Mucosa of gallbladder (tissue), 1 donor: ENCODE measurements at places on chromosomes 12 and 14.

- peak; percentile 20 for DNase-seq
Measured at GRCh38 chr12:120761519-120761934, 35.9 kb downstream of the ACADS start.

DNA sequence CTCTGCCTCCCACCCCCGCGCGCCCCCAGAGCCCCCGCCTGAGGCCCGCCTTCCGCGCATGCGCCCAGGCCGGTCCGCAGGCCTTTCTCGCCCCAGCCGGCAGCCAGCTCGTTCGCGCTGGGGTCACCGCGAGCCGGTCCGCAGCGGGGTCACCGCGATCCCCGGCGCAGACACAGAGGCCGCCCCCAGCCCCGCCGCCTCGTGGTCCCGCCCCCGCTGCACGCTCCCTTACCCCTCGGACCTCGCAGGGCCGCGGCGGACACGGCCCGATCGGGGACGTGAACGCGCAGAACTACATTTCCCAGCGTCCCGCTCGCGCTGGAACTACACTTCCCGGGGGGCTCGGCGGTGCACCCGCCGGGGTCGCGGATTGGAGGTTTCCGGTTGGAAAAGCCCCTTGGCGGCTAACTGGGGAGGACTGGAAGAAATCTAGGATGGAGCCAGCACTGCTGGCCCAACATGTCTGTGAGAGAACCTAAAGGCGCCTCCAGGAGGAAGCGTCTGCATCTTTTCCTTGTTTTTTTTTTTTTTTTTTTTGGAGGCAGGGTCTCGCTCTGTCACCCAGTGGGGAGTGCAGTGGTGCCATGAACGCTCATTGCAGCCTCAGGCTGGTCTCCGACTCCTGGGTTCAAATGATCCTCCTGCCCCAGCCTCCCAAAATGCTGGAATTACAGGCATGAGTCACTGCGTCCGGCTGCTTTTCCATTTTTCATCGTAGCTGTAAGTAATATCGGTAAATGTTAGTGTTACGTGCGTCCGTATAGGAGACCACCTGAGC is at the start of gene ZNF605:
Gene ZNF605 (minus strand): TSS at position 296 of the 778 bp plus-strand sequence. CDS start 10,671 bp downstream, outside the sequence.
- DNase-seq = peak; percentile 88

- DNase-seq = no peak
Measured at GRCh38 chr12:113306382-113306781, 28.5 kb downstream of the SLC8B1 start.

DNA sequence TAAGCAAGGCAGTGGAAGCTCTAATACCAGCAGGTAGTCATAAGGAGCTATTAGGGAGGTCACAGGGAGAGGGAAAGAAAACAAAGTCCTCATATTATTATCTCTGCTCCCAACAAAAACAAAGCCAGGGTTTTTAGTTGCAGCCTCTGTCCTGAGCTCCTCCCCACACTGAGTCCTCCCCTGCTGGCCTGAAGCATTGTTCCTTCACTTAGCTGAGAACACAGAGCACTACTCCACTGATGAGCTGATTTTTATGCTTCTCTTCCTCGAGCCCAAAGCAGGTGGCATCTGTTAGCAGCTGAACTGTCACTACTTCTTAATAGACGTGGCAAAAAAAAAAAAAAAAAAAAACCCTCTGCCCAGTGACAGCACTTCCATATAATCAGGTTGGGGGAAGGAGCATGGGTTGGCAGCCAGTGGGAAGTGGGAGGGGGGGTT is 10.5 kb upstream of the STAC3 start:
- DNase-seq = no peak

- DNase-seq = no peak
Measured at GRCh38 chr12:5036031-5036430, 7.6 kb upstream of the KCNA5 start.

DNA sequence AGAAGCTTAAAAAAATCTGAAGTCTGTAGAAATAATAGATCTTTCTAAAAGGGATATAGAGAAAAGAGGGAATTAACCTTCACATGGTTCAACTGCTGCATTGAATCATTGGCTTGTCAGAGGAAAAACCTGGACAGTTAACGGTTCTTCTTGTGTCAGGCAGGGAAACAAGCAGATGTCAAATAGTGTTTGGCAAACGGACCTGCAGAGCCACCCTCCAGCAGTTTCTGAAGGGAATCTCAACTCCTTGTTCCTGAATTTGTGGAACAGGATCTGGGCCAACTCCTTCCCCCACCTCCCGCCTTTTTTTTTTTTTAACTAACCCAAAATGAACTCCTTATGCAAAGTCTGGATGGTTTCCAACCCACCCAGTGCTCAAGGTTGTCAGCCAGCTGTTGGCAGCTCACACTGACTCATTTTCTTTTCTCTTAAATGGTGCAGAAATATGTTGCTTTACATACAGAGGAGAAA is 187.3 kb downstream of the CAND1 start:
- no peak for DNase-seq

DNA sequence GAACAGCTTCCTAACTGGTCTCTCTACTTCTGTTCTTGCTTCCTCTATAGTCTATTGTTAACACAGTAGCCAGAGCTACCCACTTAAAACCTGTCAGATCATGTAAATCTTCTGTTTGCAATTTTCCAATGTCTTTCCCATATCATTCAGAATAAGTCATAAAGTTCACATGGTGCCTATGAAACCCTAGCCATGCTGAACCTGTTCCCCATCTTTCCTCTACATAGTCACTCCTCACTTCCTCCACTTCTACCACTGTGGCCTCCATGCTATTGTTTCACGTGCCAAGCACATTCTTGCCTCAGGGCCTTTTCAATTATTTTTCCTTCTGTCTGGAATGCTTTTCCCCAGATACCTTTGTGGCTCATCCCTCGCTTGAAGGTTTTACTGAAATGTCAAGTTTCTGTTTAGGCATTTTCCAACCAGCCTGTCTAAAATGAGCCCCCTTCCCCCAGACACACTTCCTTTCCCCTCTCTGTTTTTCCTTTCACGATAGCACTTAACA is 132.1 kb downstream of the DYRK2 start:
- no peak for DNase-seq

- DNase-seq = no peak
Measured at GRCh38 chr12:123938679-123939480, 33.8 kb downstream of the CCDC92 start.

DNA sequence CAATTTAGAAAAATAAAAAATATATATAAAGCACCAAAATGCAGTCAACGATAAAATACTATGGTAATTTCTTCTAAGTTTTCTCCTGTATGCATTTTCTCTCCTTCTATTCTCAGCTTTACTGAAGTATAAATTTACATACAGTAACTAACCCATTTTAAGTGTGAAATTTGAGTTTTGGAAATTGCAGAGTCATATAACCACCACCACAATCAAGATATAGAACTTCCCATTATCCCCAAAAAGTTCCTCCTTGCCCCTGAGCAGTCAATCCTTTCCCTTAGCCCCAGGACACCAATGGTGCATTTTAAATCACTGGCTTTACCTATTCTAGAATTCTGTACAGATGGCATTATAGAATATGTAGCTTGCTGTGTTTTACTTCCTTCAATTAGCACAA is 31.0 kb upstream of the BBS10 start:
- DNase-seq = no peak

- DNase-seq = no peak
Measured at GRCh38 chr12:20560935-20561334, 134.2 kb upstream of the SLCO1C1 start.

DNA sequence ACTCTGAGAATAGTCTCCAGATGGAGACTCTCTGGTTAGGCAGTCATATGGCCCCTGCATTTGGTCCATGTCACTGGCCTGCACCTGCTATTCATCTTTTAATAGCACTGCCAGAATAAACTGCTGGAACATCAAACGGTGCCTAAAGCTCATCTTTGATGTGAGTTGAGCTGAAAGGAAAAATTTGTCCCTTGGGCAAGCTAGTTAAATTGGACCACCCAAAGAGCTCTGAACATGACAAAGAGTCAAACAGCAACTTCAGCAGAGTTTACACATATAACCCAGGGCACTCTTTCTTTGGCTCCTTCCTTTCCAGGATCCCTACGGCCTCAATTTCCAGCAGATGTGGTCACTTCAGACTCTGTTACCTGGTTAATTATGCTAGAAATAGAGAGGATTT is 269.9 kb downstream of the RPL10L start:
- no peak for DNase-seq

- no peak for DNase-seq
Measured at GRCh38 chr12:108205864-108206263, 76.8 kb downstream of the WSCD2 start.

DNA sequence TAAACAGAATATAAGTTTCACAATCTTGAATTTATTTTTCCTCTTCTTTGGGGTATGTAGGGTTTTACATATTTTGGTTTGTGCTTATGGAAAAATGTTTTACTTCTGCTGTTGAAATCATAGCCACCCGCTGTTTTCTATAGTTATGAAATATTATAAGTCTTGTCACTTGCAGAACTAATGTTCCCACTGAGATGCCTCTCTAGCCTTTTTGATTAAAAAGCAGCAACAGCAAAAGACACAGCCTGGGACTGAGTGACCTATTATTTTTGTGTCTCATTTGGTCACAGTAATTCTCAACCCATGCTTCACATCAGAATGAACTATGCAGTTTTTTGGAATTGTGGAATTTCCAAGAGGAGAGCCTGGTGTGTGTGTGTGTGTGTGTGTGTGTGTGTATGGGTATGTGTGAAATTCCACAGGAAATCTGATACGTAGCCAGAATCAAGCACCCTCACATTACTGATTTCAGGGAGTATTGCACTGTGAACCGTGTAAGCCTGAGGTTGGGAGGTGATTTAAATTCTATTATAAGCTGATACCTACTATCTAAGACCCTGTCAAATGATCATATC is 55.7 kb upstream of the FRMD6 start:
- DNase-seq = no peak

- DNase-seq = no peak
Measured at GRCh38 chr14:90615517-90616060, 200.6 kb downstream of the TTC7B start.

DNA sequence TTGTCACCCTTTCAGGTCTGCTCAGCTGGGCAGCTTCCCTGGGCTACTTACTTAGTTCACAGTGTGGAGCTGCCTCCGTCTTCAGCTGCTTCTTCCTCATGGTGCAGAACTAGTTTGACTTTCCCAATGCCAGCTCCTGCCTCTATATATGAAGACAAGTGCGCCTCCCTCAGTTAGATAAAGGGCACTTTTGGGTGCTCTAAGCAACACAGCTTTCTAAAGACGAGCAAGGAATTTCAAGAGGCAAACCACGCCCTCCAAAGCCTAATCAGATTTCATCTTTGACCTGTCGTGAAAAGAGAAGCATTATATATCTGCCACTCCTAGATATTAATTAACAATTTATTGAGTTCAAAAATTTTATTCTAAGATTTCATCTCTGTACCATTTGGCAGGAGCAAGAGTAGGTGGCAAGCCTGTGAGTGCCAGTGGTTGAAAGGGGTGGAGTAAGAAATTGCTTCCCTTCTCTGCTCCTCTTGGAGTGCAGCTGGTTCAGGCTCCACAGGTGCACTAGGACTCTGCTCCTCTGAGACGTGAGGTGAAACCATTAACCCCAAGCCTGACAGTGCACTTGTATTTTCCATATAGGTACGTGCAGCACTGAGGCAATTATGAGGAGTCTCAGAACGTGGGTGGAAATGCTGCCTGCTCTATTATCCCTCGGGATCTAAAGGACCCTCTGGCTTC is 2.1 kb upstream of the SLC11A2 start:
- peak; percentile 60 for DNase-seq

GRCh38 chr12:47302111-47302671 is 222.4 kb upstream of the AMIGO2 start:
- DNase-seq = no peak

DNA sequence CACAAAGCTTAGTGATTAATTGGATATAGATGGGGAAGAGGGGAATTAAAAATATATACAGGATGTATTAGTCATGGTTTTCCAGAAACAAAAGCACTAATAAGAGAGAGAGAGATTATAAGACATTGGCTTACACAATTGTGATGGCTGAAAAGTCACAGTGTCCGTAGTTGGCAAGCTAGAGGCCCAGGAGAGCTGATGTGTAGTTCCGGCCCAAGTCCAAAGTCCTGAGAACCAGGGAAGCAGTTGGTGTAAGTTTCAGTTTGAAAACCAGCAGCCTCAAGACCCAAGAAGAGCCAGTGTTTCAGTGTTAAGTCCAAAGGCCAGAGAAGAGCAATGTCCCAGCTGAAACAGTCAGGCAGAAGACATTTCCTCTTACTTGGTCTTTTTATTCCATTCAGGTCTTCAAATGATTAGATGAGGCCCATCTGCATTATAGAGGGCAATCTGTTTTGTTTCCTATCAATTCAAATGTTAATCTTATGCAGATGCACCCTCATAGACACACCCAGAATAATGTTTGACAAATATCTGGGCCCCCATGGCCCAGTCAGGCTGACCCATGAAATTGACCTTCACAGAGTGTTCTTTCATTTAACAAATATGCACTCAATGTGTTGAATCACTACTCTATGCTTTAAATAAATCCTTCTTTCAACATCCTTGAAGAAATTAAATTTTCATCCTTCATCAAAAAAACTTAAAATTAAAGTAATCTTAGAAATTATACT is 67.2 kb upstream of the DIO2 start:
- DNase-seq = peak; percentile 81

GRCh38 chr12:123971770-123972456 is 718 bp downstream of the CCDC92 start:
- peak; percentile 21 for DNase-seq

- DNase-seq = no peak
Measured at GRCh38 chr14:44412858-44413569, 94.1 kb downstream of the FSCB start.

- DNase-seq = no peak
Measured at GRCh38 chr12:85616201-85616600, 220.0 kb downstream of the RASSF9 start.

DNA sequence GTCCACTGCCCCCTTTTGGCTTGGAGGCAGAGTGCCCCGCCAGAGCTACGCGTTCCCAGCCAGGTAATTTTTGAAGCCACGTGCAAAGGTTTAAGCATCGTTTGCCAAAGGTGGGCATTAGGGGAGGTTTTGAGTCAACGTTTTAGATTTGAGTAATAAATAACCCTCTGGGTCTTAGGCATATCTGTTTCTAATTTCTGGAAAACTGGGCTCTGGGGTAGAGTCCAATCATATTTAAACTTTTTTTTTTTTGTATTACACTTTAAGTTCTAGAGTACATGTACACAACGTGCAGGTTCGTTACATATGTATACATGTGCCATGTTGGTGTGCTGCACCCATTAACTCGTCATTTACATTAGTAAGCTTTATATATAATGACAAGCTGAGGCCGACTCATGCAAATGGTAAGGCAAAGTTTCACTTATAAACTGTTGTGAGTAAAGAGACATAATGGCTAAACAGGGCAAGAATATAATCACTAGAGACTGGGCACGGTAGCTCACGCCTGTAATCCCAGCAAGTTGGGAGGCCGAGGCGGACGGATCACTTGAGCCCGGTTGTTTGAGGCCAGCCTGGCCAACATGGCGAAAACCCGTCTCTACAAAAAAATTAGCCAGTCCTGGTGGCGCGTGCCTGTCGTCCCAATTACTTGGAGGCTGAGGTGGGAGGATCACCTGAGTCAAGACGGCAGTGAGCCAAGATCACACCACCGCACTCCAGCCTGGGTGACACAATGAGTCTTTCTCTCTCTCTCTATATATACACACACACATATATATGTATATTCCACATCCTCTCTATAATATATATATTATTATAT is 491 bp upstream of the NR2C1 start:
- no peak for DNase-seq

- no peak for DNase-seq
Measured at GRCh38 chr14:102058146-102058545, 28.7 kb downstream of the HSP90AA1 start.
